ENCODE measurements at places on chromosomes 13 and 19.

GRCh38 chr13:74866101-74866500 lies 615.9 kb downstream of the TBC1D4 start:
- no peak for DNase-seq

DNA sequence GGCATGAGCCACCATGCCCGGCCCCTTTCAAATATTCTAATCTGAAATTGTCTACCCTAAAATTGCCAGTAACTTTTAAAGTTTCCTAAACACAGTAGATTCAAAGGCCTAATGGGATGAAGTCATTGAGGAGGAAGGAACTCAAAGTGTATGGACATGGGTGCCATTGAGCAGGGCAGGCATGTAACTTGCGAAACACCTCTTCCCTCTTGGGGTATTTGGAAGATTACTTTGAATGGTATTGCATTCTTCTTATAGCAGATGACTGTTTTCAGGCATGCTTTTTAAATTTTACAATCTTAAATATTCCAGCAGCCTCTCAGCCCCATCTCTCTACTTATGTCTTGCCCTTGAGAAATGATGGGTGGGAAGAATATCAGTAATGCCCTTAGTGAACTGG lies 21.0 kb downstream of the TM9SF2 start:
- DNase-seq: no peak

DNA sequence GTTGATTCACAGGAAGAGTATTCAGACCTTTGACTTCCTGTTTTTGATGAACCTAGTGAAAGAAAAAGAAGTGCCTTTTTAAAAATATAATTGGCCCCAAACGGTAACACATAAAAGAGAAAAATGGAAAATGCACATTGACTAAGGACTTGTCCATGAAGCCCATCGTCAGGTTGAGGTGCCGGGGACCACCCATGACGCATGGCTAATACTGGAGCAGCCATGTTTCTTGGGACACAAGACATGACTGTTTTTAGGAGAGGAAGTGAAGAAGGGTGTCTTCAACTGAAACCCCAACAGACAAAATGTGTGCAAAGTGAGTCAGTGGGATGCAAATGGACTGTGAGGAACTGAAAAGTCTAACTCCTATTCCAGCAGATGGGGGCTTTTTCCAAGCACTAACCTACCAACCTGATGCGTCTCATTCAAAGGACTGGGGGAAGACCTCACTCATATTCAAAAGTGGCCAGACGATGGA lies 459.4 kb downstream of the FOXO1 start:
- no peak for DNase-seq

- no peak for DNase-seq
Observed at GRCh38 chr13:45700971-45701900, 884 bp upstream of the CBY2 start.

DNA sequence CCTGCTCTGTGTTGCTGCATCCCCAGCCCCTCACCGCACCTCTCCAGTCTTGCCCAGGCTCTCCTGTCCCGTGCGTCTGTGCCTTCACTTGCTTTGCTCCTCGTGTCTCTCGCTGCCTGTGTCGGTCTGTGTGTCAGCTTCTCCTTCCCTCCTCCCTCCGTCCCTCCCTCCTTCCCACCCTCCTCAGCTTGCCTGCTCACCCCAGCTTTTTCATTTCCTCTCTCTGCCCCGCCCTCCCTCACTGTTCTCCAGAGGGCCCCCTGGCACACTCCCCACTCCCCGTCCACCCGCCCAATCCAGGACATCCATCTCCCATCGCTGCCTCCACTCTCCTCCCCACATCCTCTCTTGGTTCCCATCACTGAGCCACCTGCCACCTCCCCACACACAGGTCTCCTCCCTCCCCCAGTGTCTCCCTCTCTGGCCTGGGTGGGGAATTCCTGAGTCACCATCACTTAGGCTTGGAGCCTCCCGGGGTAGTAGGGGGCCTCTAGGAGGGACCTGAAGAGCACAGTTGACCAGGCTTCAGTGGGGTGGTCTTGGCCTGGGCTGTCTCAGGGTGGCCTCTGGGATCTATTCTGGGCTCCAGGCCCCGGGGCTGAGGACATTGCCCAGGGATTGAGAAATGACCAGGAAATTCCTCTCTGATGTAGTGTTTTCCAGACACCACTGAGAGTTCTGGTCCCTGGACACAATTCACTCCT lies at the start of gene PTGIR:
Gene PTGIR (minus strand): TSS at position 132 of the 704 bp plus-strand sequence. CDS start 864 bp downstream, outside the sequence.
- no peak for DNase-seq

- no peak for DNase-seq
Observed at GRCh38 chr13:111895896-111896821, 170.8 kb upstream of the SOX1 start.

GRCh38 chr19:772063-772462 lies 21.2 kb downstream of the MISP start:
- no peak for DNase-seq

DNA sequence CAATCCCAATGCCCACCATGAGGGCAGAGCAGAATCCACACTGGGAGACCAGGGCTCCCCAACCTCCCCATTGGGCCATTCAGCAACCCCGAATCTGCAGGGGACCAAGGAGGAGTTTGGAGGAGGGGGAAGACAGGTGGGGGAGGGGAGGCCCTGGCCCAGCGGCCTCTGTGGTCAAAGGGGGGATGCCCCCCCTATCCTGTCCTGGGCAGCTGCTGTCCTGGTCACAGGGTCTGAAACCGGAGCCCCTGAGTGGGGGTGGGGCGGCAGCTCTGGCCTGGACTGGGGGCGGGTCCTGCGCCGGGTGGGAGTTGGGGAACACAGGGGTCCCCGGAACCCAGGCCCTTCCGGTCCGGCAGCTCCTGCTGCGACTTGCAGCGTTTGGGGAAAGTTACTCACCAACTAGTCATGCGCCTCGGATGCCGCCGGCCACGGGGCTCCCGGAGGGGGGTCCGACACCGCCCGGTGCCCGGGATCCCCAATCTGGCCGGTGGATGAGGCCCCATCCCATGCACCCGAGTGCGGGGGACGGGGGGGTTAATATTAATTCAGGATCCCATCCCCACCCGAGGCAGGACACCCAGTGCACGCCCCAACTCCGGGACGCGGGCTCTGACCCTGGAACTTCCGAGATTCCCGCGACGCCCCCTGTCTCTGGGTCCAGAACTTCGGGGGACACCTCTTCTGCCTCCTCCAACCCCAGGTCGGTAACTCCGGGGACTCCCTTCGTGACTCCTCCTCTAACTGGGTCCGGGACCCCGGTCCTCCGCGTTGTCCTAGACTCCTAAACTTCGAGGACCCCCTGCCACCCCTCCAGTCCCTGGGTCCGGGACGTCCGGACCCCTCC lies 872 bp downstream of the HOMER3 start:
- DNase-seq: no peak

GRCh38 chr13:106533101-106533942 lies 2.1 kb downstream of the EFNB2 start:
- DNase-seq: peak; percentile 61

DNA sequence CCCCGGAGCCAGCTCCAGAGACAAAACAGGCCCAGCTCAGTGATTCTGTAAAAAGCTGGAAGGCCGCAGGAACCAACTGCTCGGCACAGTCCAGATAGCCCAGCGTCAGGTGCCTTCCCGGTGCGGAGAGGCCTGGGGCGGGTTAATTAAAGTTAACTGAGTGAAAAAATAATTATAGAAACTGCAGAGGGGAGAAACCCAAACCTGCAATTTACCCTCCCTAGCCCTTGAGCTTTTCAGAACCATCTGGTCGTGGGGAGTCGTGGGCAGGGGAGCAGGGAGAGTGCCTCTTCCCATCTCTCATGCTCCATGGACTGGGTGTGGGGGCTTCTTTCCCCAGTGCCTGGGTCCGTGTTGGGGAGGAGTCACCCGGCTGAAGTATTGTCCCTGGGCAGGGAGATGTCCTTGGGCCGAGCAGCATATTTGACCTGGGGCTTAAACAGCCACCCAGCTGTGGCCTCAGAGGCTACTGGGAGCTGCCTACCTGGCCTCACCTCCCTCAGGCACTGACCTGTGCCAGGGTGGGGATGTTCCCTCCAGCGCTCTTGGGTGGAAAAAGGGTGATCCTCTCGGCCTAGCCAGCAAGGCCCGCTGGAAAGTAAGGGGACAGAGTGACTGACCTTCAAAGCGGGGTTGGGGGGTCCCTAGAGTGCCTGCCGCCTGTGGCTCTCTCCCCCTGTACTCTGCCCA lies 65.9 kb downstream of the CHST8 start:
- DNase-seq: no peak

DNA sequence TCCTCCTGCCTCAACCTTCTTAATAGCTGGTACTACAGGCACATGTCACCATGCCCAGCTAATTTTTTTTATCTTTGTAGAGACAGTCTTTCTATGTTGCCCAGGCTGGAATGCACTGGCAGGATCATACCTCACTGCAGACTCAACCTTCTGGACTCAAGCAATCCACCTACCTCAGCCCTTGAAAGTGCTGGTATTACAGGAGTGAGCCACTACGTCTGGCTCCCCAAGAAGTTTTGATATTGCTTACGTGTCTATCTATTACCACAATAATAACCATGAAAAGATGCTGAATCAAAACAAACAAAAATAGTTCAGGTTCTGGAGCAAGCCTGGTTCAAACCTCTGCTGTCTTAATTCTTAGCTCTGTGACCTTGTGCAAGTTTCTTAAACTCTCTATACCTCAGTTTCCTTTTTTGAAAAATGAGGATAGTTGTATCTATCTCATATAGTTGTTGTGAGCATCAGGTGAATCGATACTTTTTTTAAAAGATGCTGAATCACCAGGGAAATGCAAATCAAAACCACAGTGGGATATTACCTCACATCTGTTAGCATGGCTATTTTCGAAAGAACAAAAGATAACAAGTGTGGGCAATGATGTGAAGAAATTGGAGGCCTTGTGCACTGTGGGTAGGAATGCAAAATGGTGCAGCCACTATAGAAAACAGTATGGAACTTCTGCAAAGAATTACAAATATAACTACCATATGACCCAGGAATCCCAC lies 19.0 kb upstream of the LEUTX start:
- no peak for DNase-seq

DNA sequence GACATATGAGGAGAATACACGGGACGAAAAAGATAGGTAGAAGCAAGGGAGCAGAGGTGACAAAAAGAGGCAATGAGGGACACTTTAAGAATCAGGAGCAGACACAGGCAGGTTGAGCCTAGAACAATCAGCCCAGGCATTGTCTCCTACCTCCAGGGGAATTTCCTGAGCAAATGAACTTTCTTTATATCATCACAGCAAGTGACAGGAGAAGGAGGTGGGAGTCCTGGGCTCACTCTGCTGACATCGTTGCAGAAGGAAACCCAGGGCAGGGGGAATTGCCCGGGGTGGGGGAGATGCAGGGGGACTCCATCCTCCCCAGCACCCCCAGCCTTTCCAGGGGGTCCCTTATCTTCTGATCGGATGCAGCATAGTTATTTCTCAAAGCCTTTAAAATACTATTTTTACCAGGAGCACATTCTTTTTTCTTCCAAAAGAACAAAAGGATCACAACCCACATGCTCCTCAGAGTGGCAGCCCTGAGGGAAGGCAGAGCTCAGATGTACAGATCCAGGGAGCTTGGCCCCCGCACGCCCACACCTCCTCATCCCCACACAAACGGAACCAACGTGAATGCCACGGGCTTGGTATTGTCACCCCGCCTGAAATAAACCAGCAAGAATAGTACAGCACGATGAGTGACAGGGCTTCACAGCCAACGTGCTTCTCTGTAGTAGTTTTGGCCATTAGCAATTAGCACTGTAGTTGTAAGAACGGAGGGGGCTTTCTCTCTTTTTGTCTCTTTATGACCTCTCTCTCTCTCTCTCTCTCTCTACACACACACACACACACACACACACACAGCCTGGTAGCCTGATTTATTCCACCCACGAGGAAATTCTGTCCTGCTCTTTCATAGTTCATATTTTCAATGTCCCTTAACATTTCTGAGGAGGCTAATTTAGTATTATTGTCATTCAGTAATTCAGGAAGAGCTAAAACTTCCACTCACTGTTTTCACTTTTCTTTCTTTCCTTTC lies 169.5 kb upstream of the UBL3 start:
- no peak for DNase-seq

GRCh38 chr13:28409648-28410047 lies 85.3 kb downstream of the FLT1 start:
- DNase-seq: no peak

DNA sequence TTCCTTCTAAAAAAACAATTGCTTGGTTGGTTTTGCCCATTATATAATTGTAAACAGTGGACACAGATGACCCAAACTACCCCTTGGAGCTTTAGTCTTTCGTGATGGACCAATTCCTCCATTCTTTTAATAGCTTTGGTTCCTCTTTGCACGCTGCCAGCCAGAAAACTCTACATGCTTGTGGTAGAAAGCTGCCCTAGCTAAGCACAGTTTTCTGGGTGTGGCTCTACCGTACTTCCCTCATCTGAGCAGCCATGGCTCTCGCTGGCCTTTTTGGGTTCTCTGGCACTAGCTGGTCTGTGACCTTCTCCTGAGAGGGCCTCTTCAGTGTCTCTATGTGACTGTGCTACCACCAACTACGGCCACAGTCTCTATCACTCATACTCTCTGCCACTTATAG lies 29.9 kb upstream of the CEBPA start:
- peak; percentile 2 for DNase-seq

DNA sequence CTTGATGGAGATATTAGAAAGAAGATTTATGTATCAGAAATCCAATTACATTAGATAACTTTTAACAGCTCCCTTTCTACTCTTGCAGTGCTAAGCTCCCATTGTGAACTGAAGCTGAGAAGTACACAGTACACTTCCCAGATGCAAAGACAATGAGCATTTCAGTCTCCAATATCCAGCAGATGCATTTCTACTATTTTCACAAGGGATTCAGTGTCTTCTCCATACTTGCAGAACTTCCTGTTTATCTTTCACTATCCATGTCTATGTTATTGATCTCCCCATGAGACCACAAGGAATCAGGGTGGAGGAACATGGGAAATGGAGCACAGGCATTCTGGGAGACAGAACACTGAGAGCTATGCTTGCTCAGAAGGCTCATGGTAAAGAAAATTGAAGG lies 207.5 kb downstream of the ENOX1 start:
- no peak for DNase-seq

- DNase-seq: no peak
Observed at GRCh38 chr13:69410761-69411160, 696.9 kb upstream of the ATXN8OS start.

DNA sequence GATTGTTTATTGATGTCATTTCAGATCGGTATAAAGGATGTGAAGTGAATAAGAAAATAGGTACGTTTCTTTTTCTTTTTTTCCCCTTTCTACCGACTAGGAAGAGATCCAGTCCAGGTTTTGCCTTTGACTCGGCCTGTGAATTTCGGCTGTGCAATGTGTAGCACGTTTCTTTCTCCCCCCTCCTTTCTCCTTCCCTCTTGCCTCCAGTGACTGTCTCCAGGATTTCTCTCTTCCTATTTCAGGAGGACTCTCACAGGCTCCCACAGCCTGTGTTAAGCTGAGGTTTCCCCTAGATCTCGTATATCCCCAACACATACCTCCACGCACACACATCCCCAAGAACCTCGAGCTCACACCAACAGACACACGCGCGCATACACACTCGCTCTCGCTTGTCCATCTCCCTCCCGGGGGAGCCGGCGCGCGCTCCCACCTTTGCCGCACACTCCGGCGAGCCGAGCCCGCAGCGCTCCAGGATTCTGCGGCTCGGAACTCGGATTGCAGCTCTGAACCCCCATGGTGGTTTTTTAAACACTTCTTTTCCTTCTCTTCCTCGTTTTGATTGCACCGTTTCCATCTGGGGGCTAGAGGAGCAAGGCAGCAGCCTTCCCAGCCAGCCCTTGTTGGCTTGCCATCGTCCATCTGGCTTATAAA lies at the start of gene GPC6:
Gene GPC6 (plus strand): TSS at position 185 of the 657 bp plus-strand sequence.
- no peak for DNase-seq
